Activated naive CD8-positive, alpha-beta T cell treated with anti-CD3 and anti-CD28 coated beads, Interleukin-2, amount 50 U/mL, for 24 hours (primary cell): ENCODE measurements at places on chromosomes 12 and 14.

DNA sequence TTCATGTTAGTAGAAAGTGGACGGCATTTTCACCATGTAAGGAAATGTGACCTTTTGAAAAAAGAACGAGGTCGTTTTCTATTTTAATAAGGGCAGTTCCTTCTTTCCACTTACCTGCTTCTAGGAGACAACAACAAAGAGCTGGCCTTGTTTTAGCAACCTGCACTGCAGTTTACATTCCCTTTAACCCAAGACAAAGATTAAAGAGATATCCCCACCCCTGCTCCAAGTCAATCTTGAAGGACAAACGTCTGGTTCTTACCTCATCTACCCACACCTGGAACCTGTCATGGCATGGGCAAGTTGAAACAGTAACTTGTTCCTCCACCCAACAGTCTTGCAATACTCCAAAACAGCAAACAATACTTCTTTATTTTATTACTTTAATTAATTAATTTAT, 32.7 kb downstream of the ZCCHC8 start:
- no peak for DNase-seq

DNA sequence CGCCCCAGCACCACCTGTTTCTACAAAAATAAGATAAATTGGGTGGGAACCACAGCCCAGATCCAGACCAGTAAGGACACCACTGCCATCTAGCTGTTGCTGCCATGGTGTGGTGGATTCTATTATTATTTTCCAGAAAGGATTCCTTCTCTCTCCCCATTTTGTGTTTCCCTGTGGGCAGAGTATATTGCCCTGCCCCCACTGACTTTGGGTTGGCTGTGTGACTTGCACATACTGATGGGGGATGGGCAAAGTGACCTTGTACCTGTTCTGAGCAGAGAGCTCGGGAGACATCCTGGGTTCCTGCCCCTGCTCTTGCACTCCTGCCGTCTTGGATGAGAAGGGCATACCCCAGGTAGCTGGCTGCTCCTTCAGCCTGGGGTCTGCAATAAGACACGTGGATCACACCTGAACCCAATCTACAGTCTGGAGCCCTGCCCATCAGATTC, 24.3 kb downstream of the MOAP1 start:
- DNase-seq, result no peak

GRCh38 chr14:47596860-47597259, 78.5 kb downstream of the MDGA2 start:
- no peak for DNase-seq

DNA sequence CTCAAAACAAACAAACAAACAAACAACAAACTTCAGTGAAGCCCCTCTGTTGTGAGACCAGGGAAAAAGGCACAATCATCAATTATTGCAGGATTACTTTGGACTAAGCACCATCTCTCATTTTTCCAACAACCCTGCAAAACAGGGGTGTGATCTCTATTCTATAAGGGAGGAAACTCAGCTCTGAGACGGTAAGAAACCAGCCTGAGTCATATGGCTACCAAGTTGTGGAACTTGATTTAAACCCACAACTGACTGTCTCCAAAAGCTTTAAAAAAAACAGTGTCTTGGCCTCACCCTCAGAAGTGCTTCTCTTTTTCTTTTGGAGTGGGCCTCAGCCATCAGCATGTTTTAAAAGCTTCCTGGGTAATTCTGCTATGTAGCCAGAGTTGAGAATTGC, 49.8 kb downstream of the RIN3 start:
- DNase-seq, result no peak

DNA sequence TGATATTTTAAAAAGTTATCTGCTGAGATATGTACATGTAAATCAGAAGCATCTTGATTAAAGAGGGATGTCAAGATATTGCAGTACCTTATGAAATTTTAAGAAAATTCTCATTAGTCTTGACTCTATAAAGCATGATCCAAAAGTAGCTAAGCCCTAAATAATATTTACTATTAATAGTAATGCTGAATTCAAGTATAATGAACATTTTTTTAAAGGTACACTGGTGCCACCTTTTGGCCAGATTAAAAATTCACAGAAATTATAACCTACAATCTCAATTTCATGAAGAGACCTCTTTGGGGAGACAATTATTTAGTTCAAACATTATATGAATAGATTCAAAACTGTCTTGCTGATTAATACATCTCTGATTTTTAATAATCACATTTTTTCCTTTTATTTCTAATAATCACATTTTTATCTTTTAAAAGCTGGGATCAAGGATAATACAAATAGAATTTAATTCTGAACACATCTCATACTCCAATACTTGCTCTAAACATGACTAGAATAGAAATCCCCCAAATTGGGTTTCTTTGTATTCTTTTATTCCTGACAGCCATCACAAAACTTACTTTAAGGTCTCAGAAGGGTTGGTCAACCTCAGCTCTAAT, 13.4 kb downstream of the AKAP5 start:
- DNase-seq, result no peak

DNA sequence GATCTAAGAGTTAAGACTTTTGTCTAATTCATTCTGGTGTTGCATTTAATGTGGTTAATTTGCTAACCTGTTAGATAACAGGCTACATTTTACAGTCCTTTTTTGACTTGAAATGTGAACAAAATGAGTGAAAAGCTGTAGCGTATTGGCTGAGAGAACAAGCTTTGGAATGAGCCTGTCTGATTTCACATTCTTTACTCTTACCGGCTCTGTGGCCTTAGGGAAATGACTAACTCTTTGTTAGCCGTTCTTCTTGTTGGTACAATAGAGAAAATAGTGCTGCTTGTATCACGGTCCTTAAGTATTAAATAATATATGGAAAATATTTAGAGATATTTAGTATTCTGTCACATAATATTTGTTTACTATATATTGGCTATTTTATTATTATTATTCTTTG, 1.9 kb downstream of the MNAT1 start:
- DNase-seq, result no peak

DNA sequence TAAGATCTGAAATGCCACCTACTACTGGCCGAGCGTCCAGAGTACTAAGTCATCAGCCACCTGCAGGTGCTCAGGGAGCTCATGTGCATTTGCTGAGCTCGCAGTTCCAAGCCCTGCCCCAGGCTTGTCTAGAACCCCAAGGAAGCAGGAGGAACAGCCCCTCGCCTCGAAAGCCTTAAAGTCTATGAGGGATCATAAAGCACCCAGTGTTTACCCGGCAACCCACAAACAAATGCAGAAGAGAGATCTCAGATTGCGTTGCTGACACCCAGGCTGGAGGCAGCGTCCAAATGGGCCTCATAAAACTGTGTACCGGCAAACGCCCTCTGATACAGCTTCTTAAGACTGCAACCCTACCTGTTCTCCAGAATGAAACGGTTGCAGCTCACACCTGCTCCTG, 6.8 kb downstream of the KDM2B start:
- DNase-seq, result no peak

DNA sequence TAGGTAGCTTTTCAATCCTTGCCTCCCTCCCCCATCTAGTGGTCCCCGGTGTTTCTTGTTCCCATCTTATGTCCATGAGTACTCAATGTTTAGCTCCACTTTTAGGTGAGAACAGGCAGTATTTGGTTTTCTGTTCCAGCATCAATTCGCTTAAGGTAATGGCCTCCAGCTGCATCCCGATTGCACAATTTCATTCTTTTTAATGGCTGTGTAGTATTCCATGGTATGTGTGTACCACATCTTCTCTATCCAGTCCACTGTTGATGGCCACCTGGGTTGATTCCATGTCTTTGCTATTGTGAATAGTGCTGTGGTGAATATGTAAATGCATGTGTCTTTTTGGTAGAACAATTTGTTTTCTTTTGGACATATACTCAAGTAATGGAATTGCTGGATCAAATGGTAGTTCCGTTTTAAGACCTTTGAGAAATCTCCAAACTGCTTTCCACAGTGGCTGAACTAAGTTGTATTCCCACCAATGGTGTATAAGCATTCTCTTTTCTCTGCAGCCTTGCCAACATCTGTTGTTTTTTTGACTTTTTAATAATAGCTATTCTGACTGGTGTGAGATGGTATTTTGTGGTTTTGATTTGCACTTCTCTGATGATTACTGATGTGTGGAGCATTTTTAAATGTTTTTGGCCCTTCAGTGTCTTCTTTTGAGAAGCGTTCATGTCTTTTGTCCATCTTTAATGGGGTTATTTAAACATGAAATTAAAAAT, 34.2 kb upstream of the ASPG start:
- DNase-seq, result no peak

DNA sequence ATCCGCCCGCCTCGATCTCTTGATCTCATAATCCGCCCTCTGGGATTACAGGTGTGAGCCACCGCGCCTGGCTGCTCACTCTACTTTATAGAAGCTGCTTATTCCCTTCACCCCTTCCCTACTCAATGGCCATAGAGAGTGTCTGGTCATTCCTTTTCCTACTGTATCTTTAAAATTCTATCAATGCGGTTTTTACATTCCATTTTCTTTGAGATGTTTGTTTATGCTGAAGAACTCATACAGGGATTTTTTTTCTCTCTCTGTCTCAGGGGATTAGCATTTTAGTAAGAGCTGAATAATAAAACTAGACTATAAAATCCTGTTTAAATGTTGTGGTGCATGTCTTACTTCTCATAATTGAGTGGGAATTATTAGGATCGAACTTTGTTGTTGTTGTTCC, 218.6 kb upstream of the FOXN3 start:
- DNase-seq, result no peak

- no peak for DNase-seq
Measured at GRCh38 chr14:103491691-103492090, 30.9 kb downstream of the CKB start.

GRCh38 chr12:131348646-131349045, 362.2 kb upstream of the SFSWAP start:
- DNase-seq, result no peak

DNA sequence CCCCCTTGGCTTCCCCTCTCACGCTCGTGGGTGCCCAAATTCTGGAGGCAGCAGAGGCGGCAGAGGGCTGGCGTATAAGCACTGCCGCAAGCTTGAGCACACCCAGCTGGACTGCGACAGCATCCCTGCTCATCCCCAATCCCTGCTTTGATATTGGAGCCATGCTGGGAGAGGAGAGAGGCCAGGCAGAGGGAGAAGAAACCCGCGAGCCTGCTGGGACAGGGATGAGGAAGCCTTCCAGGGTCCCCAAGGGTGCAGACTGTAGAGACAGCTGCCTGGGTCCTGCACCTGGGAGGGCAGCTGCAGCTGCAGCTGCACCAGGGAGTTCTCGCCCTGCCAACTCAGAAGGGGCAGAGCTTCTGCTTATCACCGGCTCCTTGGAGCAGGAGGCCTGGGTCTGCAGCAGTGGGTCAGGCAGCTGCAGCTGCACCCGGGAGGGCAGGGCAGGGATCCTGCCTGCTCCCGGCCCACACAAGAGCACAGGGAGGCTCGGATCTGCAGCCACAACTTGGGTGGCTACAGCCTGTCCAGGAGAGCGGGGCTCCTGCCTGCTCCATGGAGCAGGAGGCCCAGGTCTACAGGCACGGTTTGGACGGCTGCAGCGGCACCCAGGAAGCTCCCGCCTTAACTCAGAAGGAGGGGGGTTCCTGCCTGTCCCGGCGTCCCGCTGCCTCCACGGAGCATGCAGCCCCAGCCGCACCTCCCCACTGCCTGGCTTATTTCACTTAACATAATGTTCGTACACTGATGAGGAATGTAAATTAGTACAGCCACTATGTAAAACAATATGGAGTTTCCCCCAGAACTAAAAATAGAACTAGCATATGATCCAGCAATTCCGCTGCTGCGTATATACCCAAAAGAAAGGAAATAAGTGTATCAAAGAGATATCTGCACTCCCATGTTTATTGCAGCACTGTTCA, 60.4 kb upstream of the SGPP1 start:
- no peak for DNase-seq

- DNase-seq, result no peak
Measured at GRCh38 chr14:21680072-21680471, 6.5 kb upstream of the OR4E1 start.

- no peak for DNase-seq
Measured at GRCh38 chr12:68297929-68298328, 34.2 kb downstream of the MDM1 start.

DNA sequence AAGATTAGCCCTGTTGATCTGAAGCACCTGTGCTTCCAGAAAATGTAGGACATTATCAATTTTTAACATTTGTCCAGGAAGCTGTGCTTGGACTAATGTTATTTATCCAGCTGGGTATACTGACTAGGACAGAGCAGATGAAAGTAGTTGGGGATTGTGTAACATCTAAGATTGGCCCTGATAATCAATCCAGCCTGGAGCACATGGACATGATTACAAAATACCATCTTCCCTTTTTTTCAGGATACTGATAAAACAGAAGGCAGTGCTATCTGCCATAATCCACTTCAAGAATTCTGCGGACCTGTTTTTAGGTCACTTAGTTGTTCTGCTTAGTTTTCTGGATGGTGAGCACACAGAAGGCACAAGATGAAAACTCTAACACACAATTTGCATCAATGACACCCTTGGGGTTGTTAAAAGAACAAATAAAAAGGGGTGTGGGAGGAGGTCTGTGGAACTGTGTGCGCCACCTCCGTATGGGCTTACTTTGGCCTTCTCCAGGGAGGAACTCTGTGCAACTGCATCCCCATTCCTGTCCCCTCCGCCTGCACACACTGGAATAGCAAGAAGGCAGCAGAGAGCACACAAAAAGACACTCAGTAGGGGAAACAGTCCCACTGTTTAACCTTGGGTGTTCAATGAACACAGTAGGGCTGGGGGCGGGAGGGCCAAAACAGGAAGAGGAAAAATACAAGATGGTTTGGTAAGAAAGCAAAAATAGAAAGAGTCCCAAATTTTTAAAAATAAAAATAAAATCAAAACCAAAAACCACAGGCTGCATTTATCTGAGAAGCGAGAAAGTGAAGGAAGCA, 31.1 kb upstream of the DUSP6 start:
- DNase-seq, result no peak

- no peak for DNase-seq
Measured at GRCh38 chr12:68321140-68321539, 11.0 kb downstream of the MDM1 start.

DNA sequence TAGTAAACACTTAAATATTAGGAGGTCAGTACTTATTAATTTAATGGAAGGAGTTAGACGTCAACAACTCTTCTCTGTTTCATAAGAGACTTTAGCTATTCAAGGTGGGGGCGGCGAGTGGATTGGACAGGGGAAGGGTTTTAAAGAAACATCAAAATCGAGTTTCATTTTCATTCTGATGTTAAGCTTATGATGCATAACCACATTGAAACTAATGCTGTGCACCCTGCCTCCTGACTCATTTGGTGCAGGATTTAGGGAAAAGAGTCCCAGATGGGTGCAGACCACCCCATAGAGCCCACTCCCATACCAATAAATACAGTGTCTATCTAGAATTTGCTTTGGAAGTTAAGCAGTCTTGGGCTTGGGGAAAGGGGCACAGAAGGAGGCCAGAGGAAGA, 7.4 kb downstream of the ZBTB39 start:
- DNase-seq, result peak; percentile 60
